ENCODE measurements at places on chromosomes 5 and 9.
A peak's percentile ranks its signal among the peaks of the same experiment; 100 is the strongest.

GRCh38 chr5:166086568-166086967 lies 2204.9 kb upstream of the WWC1 start:
- DNase-seq, result no peak

DNA sequence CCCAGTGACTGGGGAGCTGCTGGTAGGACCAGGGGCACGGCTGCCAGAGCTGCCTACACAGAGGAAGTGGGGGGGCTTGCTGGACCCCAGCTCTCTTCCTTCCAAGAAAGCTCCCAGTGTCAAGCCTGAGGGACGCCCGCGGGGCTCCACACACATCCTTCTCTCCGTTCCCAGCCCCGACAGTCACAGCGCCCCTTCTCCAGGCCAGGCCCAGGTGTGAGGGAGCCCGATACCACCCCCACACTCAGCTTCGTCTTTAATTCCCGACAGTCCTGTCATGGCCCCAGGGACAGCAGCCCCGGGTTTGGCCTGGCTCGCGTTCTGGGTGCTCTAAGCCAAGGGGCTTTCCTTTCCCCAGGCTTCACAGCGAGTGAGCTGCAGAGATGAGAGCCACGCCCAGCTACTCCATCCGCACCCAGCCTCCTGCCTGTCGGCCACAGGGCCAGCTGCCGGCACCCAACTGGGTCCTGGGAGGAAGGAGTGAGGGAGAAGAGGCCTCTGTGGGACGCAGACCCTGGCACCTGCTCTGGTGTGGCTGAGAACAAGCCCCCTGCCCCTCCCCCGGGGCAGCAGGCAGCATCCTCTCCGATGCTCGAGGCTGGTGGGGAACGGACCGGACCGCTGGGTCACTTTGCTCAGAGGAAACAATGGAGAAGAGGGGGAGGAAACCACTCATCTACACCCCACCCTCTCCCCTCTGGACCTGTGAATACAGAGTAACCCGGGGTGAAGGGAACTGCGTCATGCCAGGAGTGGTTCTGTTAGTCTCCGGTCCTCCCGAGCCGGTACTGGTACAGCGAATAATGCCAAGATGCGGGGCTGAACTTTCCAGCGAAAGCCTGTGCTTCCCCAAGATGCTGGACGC lies 53.9 kb upstream of the PHYKPL start:
- DNase-seq, result no peak

DNA sequence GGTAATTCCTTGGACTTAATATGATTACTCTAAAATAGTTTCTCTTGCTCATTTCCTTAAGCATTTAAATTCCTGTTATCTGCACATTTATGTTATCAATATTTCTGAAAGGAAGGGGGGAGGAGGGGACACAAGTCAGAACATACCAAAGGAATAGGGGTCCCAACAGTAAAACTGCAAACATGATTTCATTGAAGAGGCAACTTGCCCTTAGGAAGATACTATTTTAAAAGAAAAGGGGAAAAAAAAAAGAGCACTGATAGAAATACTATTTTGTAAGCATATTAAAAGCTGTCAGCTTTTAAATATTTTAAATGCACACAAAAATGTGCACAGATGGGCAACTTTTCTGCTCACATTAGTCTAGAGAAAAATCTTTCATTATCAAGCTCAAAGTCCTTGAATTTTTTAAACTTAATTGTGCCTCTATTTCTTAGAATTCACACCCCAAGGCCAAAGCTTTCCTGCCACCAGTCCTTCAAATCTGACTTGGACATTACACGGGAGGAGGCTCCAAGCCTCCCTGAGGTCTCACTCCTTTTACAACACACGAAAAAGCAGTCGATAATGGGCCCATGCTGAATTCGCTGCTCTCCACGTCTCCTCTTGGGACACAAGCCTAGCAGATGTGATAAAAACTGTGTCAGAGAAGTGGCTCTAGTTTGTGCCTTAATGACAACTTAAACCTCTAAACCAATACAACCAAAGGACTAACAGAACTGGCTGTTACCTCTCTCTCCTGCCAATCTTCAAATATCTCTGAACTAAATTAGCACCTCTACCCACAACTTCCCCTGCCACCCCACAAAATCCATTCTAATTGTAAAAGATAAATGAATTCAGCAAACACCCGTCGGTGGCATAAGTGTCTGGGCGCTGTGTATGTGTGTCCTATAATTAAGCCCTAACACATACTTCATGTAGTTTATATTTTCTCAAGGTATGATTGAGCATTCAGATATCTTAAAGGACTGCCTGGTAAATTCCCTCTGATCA lies 154.3 kb downstream of the DENND1A start:
- no peak for DNase-seq

GRCh38 chr9:30348904-30349303 lies 2035.5 kb upstream of the ACO1 start:
- no peak for DNase-seq

DNA sequence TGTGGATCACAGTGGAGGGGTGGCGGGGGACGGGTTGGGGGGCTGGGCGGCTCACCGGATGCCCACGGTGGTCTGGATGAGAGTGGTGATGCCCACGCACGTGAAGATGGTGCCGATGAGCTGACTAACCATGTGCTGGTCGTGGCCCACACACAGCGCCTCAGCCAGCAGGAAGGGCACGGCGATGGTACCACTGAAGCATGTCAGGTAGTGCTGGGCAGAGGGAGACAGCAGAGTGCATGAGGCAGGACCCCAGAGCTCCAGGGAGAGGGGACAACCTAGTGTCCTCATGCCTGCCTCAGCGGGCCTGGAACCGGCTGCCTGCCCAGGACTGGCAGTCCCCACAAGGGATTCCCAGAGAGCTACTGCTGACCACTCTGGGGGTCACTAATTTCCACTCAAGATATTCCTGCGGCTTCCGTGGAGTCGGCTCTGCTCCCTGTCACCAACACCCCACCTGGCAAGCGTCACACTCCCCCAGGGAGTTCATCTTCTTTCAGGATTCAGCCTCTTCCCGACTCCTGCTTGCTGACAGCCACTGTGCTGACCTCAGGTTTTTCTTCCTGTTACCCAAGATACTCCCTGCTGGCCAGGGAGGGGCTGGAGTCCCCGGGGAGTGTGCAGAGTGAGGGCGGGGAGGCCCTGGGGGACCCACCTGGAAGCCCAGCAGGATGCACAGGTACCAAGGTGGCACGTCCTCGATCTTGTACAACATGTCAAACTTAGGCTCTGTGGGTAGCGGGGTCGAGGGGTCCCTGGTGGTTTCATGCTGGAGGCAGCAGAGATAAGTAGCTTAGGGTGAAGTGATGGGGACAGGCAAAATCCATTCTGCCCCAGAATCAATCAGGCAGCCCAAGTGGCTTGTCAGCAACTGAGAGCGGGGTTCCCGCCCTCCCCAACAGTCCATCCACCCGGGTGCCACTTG lies 998 bp downstream of the SLC23A1 start:
- no peak for DNase-seq

GRCh38 chr5:145965804-145966203 lies 29.4 kb downstream of the SH3RF2 start:
- no peak for DNase-seq

DNA sequence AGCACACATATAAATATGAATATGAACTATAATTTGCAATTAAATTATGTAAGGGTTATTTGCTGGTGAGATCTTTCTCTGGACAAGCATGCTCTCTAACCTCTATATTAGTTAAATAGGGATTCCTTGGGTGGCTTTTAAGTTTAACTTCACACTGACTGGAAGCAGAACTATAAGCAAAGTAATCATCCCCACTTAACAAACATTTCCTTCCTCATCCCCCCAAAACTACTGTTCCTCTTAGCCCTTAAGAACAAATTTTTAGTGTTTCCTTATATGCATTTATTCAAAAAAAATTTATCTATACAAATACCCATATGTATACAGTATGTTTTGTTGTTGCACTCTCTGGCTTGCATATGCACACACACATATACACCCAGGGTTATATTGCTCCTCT lies 512.1 kb upstream of the MEF2C start:
- no peak for DNase-seq

GRCh38 chr9:134940236-134941208 lies 22.8 kb upstream of the FCN1 start:
- no peak for DNase-seq

- DNase-seq, result no peak
These were observed 15.0 kb downstream of the SMAD5 start for GRCh38 chr5:136147632-136148031.

- no peak for DNase-seq
These were observed 43.6 kb upstream of the SMIM32 start for GRCh38 chr5:136236479-136237083.

GRCh38 chr9:135502873-135503321 lies 2.4 kb downstream of the MRPS2 start:
- no peak for DNase-seq

DNA sequence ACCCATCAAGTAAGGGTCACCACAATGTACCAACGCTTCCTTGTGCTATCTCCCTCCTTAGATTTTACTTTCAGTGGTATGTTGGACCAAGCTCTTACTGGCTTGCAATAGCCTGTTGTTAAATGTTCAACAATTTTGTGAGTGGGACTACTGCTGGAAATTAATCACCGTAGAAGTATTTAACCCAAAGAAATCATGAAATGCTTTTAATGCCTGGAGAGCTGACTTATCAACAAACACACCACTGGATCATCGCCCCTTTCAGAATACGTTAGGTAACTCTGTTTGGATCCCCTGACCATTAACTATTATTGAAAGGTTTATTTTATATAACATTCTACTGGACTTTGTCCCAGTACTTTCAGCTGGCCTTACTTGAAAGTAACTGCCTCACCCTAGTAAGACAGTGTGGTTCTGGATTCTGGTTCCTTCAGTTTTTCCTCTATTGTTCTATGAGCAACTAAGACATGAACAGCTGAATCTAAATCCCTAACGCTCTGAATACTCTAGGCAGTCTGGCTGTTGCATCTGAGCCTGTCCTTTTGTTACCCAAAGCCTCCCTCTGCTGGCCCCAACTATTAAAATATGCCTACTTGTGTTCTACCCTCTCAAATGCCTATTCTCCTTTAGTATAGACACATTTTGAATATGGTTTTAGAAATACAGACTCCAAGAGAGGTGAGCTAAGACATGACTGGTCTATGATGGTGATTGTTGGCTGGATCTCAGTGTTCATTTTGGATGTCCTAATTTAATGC lies 1203.4 kb upstream of the DMAC1 start:
- no peak for DNase-seq

DNA sequence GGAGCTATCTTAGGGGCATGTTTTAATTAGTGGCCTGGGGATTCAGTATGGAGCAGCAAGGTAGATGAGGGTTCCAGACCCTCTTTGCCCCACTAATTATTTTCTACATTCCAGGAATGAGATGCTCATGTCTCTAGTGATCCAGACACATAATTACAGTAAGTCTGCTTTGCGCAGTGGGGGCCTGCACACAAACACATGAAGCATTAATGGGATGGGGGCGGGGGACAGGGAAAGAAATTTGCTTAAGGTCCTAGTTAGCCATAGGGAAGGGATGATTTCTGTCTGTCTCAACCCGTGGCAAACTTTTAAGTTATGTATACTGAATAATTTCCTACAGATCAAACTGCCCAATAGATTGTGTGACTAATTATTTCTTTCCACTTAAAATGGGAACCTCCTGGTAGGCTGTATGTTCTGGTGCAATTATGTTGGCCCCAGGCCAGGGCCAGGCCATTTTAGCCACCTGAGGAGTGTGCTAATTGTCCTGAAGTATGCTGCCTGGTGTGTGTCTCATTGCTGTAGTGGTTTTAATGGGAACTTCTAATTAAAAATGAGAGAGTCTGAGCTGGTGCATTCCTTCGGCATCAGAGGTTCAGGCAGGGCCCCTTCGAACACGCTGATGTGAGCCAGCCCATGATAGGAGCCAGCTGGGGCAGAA lies 134.4 kb downstream of the PTTG1 start:
- no peak for DNase-seq

GRCh38 chr9:14366076-14366475 lies 52.1 kb upstream of the NFIB start:
- DNase-seq, result no peak

GRCh38 chr5:96172436-96172835 lies 210.8 kb upstream of the ELL2 start:
- DNase-seq, result no peak

- DNase-seq, result peak; percentile 49
These were observed at the start of gene CMBL for GRCh38 chr5:10307206-10308148. Gene CMBL (minus strand): TSS chr5:10307902. CDS start chr5:10290762, 17,140 bp downstream.

GRCh38 chr9:74499770-74500583 lies 2.8 kb downstream of the RORB start:
- no peak for DNase-seq

DNA sequence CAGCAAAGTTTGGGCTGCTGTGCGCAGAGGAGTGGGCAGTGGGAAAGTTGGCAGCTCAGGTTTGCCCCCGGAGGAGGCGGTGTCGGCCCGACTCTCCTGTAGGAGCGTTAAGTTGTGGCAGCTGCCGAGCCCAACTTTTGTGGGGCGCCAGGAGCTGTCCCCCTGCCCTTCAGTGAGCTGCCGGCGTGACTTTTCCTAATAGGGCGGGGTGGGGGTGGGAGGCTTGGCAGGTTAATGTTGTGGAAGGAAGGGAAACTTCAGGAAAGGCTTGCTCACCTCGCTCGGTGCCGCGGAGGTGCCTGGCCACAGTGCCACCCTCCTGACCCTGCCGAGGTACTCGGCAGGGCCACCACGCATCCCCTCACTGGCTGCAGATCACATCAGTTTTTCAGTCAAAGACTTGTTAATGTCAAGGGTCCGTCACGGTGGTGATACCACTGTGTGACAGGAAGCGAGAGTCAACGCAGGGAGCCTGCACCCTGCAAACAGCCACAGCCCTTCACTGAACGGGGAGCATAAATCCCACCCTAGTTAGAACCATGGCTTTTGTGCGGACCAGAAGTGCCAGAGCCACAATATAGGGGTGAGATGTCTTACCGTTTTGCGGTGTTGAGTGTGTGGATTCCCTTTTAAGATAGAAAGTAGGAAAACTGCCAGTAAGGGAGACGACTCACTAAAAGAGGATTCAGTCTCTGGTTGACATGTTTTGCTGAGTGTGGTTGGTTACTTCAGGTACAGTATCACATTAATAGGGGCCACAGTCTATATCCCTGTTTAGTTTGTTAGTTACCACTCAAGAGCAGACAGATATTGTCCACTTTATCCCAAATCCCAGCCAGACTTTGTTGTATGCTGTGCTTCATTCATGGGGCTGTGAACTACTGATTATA lies 796 bp downstream of the LNPEP start:
- DNase-seq, result peak; percentile 21

DNA sequence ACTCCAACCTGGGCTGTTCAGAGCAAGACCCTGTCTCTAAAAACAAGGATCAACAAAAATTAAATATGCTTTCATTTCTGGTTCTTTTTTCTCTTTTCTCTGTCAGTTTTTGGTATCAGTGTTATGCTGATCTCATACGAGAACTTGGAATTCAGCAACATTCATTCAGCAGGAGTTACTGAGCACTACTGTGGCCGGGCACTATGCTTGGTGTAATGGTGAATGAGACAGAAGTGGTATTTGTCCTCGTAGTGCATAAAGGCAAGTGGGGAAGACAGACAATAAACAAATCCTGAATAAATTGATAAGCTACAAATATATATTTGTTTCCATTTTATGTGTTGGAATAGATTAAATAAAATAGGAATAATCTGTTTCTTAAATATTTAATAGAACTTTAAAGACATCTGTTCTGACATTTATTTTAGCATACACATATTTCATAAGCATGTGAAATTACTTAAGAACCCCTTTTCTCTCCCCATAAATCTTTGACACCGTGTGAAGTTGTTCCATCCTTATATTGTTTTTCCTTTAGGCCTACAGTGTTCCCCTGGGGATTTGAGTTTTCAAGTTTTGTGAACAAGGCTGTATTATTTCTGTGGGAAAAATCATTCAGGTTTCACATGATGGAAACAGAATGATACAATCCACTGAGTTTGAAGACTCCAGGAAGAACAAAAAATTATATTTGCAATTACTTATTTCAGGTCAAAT lies 24.6 kb downstream of the UBAP1 start:
- DNase-seq, result no peak
